Stimulated activated CD4-positive, alpha-beta T cell treated with anti-CD3 and anti-CD28 coated beads, Interleukin-15, amount 100 ng/mL, for 24 hours (primary cell): ENCODE measurements at places on chromosomes 5 and 9.

DNA sequence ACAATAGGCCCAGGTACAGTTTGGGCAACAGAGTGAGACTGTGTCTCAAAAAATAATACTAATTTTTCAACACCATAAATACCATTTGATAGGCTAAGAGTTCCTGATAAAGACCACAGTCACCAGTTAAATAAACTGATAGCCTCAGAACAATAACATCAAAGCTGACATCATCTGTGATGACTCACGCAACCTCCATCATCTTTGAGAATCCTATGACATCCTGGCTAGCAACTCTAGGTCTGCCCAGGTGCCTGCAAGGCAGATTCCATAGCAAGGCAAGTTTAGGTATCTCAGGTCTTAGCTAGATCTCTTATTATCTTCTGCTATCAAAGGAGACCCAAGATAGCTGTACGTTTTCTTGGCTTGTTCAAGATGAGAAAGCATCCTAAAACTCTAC is 30.5 kb upstream of the UBAP2 start:
- no peak for DNase-seq

- peak; percentile 72 for DNase-seq
Observed at GRCh38 chr9:90142580-90142979, 500.0 kb downstream of the DIRAS2 start.

- no peak for DNase-seq
Observed at GRCh38 chr5:154475591-154476353, 2.3 kb downstream of the HAND1 start.

DNA sequence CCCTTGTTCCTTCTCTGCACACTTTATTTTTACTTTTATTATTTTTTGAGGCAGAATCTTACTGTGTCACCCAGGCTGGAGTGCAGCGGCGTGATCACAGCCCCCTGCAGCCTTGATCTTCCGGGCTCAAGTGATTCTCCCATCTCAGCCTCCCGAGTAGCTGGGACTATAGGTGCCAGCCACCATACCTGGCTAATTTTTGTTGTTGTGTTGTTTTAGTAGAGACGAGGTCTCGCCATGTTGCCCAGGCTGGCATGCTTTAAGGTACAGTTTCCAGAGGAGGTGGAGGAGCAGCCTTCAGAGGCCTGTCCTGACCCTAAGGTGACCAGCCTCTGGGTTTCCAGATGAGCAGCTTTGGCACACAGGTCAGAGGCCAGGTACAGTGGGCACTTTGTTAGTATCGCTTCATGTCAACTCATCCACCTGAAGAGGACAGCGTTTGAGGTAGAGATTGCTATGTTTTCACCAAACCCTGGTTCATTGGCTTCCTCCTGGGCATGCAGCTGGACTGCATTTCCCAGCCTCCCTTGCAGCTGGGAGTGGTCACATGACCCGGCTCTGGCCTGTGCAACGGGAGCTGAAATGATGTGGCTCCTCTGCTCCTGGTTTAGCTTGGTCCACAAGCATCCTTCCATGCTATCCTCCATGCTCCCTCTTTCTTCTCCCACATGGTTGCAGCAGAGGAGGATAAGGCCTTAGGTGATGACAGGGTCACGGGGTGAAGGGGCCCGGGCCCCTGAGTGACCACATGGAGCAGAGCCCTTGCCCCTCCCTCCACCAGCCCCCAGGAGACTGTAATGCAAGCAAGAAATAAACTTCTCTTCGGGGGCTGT is 139.3 kb upstream of the IER5L start:
- peak; percentile 41 for DNase-seq

GRCh38 chr5:36153726-36154125 is 1.8 kb downstream of the SKP2 start:
- no peak for DNase-seq

DNA sequence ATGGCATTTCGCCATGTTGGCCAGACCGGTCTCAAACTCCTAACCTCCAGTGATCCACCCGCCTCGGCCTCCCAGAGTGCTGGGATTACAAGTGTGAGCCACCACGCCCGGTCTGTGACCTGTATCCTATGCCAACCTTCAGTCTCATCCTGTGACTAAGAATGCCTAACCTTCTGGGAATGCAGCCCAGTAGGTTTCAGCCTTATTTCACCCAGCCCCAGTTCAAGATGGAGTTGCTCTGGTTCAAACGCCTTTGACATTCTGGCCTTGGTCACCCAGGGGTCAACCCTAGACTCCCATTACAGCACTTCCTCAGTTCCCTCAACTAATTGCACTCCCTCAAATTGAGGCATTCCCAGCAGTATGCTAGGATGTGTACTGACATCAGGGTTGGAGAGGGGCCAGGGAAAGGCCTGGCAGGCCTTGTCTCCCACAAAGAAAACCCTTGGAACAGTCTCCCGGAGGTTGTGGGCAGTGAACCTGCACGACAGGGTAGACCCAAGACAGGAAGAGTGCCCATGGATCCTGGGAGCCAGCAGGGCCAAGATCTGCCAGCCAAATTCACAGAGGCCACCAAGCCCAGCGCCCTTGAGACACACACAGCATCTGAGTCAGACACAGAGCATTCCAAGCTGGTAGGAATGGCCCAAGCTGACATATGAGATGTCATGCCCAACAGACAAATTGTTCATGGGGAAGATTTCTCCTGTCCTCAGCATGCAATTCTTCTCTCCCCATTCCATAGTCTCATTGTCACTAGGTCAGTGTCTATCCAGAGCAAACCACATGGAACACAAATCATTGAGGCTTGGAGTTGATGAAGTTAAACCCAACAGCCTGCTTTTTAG is 24.9 kb upstream of the SMU1 start:
- no peak for DNase-seq

DNA sequence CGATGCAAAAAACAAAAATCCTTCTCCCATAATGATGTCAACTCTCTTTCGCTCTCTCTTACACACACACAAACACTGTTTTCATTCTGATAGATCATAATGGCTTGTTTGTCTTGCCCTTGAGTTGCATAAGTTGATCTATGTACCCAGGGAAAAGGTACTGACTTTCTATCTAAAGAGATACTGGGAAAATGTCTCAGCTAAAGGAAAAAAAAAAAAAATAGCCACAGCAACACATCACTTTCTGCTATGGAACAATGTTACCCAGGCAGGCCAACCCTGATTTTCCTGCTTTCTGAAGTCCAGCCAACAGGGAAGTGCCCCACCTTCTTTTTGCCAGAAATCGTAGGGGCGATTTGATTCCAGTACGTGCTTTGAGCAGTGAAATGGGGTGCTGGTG is 212.6 kb upstream of the ACTBL2 start:
- no peak for DNase-seq

GRCh38 chr9:98109052-98109451 is 10.0 kb downstream of the TRIM14 start:
- no peak for DNase-seq

DNA sequence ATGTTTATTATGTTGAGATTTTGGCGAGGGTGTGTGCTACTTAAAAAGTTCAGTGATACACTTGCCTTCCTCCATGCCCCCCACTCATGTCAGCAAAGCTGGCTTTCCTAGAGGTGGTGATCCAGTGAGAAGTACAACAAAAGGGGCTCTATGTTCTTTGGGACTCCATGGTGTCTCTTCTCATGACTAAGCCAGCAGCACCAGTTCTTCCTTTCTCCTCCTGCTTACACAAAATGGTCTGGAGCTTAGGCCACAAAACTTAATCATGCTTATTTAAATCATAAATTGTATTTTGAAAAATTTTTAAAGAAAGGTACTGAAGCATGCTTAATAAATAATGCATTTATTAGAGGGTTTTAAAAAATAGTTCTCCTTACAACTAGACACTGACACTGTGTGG is 22.4 kb downstream of the MOCS2 start:
- DNase-seq = no peak

DNA sequence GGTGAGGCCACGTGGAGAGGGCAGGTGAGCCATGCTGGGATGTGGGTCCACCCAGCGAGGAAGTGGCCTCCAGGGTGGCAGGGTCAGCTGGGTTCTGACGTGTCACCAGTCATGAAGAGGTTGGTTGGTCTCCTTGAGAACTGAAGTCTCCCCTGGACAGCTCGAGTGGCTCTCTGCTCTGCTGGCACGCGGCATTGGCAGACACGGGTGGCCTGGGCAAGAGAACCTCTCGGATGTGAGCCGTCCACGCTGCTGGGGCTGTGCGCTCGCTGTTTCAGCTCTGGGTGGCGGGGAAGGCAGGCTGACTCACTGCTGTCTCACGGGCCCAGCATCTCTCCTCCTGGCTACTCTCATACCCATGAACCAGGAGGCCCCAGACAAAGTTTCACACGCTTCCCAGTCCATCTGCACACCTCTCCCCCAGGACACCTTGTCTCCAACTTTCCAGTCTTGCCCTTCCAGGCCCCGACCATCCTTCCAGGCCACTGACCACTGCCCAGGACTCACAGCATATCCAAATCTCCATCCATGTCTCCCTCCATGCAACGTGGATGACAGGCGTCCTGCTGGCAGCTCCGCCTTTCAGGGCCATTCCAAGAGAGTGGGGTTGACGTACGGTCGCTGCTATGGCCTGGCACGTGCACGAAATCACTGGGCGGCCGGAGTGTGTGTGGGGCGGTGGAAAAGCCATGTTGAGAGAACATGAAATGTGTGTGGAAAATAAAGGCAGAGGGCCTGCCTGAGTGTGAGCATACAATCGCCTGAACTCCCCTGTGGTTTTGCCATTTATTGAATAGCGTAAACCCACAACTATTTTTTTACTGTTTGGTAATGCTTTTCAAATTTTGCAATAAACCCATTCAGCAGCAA is 145.0 kb upstream of the COL5A1 start:
- no peak for DNase-seq

DNA sequence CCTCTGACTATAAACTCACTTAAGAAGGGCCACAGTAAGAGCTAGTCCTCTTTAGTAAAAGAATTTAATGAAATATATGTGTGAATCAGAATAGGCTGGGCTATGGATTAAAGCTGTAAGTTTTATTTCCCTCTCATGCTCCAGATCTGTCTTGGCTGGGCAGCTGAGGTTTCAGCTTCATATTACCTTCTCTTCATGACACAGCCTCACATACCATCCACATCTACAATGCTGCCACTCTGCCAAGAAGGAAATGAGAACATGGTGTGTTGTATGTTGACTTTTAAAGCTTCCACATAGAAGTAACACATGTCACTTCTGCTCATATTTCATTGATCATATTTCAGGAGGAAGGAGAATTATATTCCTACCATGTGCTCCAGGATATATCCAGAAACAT is 776.0 kb upstream of the ACO1 start:
- no peak for DNase-seq
